ENCODE measurements at places on chromosomes 13 and 19.

- DNase-seq = no peak
These were observed 823 bp downstream of the FBXO17 start for GRCh38 chr19:38974624-38975213.

DNA sequence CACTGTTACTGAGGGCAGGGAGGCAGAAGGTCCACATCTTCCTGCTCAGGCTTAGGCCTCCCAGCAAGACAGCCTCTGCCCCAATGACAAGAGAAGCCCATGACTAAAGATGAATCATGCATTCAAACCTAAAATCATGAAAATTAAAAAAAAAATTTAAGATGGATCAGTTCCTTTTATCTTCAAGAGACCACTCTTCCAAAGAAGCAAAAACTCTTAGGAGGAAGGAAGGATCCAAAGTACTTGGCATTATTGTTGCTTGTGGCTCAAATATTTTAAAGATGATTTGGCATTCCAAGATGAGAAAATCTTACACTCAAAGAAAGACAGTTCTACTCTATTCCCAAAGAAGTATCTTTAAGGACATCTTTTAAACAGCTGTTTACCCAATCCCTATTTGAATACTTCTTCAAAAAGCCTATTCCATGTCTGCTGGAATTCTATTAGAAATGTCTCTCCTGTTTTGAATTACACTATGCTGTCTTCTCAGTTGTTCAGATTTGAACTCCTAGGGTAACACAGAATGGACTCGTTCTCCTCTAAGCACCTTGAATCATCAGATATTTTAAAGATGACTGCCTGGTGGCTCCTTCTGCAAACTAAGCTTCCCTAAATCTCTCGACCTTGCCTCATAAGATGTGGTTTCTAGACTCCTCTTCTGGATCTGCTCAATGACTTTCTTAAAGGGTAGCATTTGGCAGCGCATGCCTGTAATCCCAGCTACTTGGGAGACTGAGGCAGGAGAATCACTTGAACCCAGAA is 7.0 kb downstream of the SERP2 start:
- DNase-seq = no peak

DNA sequence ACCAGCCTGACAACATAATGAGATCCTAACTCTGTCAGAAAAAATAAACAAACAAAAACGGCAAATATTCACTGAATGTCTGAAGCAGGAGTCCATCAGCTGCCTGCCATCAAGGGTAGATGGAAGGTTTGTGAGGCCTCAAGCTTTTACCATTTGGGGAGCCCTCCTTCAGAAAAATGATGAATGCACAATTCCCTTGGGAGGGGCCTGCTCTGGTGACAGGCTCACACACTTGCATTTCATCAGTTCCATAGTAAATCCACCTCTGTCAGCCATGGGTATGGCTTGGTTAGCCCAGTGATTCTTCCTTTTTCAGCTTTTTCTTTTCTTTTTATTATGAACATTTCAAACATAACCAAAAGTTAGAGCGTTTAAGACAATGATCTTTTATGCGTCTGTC is 26.3 kb upstream of the KATNAL1 start:
- no peak for DNase-seq

- DNase-seq = no peak
These were observed 424.1 kb upstream of the DACH1 start for GRCh38 chr13:72290962-72291681.

DNA sequence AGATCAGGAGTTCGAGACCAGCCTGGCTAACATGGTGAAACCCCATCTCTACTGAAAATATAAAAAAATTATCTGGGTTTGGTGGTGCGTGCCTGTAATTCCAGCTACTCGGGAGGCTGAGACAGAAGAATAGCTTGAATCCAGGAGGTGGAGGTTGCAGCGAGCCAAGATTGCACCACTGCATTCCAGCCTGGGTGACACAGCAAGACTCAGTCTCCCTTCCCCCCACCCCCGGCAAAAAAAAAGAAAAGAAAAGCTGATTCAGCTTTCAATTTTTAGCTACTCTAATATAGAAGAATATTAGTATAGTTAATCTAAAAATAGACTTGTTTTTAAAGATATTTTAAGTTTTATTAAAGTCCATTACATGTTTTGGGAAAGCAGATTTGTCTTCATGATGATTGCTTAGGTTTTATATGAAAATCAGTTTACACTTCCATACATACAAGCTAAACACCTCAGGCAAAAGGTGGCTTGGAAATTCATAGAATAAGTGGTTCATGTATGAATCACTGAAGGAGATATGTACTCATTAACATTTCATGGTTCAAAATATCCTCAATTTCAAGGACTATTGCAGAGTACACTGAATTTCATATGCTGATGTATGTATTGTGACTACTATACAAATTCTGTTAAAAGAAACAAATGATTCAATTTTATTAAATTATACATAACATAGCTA is 165.2 kb downstream of the TDRD3 start:
- DNase-seq = no peak

GRCh38 chr19:31120952-31121351 is 228.3 kb downstream of the TSHZ3 start:
- no peak for DNase-seq

- DNase-seq = no peak
These were observed 18.2 kb downstream of the CRX start for GRCh38 chr19:47839913-47840312.

GRCh38 chr13:82833923-82834322 is 1048.4 kb downstream of the SLITRK1 start:
- DNase-seq = no peak

DNA sequence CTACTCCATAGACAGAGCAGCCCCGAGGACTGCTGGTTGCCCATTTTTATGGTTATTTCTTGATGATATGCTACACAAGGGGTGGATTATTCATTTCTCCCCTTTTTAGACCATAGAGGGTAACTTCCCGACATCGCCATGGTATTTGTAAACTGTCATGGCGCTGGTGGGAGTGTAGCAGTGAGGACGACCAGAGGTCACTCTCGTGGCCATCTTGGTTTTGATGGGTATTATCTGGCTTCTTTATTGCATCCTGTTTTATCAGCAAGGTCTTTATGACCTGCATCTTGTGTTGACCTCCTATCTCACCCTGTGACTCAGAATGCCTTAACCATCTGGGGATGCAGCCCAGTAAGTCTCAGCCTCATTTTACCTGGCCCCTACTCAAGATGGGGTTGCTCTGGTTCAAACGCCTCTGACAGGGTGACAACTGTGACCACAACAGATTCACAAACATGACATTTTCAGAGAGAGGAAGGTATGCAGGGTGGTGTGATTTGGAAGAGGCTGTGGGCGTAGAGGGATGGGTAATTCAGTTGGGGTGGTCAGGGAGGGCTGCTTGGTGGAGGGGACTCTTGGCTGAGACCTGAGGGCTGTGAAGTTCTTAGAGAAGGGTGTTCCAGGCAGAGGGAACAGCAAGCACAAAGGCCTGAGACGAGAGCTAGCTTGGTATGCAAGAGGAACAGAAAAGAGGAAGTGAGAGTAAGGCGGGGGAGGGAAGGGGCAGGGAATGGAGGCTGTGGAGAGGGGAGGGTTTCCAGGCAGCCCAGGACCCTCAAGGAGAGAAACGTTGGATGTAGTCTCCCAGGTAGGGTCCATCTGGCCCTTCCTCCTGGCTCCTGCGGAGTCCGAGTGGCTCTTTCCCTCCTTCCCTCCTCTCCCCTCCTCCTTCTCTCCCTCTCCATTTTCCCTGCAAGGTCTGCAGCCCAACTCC is 23.5 kb downstream of the FAM187B start:
- DNase-seq = peak; percentile 30

GRCh38 chr13:65719831-65720230 is 1510.3 kb downstream of the PCDH9 start:
- DNase-seq = no peak

DNA sequence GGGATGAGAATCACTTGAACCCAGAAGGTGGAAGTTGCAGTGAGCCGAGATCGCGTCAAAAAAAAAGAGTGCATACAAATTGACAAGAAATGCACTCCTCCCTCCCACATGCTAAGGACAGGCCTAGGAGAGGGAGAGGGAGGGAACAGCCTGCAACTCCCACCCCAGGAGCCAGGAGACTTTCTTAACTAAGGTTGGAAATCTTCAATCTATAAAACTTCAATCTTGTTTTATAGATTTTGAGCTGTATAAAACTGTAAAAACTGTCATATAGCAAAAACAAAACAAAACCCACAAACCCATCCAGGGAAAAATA is 1.3 kb upstream of the SYCN start:
- no peak for DNase-seq

- no peak for DNase-seq
These were observed 5.3 kb downstream of the FGF21 start for GRCh38 chr19:48760504-48761205.

- no peak for DNase-seq
These were observed 24.7 kb upstream of the GPR183 start for GRCh38 chr13:99331881-99332293.

DNA sequence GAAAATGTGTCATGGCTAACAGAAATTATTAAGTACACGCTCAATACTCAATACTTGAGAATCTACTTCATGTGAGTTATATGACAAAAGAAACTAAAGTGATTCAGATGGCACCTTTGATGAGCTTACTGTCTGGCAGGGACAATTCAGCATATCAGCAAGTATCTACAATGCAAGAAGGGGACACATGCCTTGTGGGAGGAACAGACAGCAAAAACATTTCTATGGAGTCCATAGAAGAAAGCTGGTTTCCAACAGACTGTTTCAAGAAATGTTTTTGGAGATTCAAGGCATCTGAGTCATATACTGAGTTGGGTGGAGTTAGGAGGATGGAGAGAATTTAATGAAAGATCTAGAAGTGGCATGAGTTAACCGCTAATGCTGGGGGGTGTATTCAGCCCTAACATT is 54.7 kb downstream of the MBNL2 start:
- DNase-seq = no peak

GRCh38 chr13:78787190-78787589 is 128.2 kb upstream of the OBI1 start:
- no peak for DNase-seq

DNA sequence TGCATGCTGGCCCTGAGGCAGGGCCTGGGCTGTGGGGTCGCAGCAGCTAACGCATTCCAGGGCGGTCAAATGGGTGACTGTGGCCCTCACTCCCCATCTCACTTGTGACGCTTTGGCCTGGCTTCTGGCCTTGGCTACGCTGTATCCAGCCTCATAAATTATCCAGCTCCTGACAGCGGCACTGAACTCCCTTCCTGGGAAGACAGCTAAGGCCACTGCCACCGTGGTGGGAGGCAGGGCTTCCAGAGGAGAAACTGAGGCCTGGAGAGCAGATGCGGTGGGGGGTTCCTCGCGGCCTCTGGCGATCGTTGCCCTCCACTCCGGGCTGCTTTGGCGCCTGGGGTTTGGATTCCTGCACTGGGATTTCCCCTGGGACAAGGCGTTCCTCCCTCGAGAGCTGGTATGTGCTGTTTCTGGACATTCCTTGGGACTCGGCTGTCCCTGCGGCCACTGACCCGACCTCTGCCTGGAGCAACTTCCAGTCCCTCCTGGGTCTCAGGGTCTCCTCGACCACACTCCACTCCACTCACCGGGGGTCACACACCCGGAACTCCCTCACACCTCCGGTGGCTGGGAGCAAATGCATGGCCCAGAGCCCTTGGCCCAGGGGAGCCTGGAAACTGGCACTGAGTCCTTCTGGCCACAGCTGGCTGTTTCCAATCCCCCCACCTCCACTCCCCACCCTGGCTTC is 3.4 kb downstream of the TBXA2R start:
- no peak for DNase-seq

DNA sequence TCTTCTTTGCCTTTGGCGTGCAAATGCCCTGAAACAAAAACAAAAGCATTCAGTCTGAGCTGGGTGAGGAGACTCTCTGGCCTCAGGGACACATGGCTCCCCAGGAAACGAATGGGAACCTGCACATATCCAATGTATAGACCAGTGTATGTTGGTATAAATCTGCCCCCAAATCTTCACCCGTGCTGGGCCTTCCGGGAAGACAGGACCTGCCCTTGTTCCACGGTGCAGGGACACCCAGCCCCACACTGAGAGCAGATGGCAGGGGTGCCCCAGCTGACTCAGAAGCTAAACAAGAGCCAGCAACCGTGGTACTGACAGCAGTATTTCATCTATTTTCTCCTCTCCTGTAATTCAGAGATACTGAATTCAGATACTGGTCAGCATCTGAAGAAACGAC is 42.4 kb downstream of the CARS2 start:
- DNase-seq = no peak

GRCh38 chr19:41324921-41325639 is 15.1 kb downstream of the CCDC97 start:
- DNase-seq = no peak

- DNase-seq = no peak
These were observed 171.7 kb downstream of the NHLRC3 start for GRCh38 chr13:39209731-39210531.

DNA sequence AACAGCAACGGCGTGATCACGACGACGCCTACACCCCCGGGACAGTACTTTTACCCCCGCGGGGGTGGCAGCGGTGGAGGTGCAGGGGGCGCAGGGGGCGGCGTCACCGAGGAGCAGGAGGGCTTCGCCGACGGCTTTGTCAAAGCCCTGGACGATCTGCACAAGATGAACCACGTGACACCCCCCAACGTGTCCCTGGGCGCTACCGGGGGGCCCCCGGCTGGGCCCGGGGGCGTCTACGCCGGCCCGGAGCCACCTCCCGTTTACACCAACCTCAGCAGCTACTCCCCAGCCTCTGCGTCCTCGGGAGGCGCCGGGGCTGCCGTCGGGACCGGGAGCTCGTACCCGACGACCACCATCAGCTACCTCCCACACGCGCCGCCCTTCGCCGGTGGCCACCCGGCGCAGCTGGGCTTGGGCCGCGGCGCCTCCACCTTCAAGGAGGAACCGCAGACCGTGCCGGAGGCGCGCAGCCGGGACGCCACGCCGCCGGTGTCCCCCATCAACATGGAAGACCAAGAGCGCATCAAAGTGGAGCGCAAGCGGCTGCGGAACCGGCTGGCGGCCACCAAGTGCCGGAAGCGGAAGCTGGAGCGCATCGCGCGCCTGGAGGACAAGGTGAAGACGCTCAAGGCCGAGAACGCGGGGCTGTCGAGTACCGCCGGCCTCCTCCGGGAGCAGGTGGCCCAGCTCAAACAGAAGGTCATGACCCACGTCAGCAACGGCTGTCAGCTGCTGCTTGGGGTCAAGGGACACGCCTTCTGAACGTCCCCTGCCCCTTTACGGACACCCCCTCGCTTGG is 966 bp downstream of the JUNB start:
- DNase-seq = no peak

DNA sequence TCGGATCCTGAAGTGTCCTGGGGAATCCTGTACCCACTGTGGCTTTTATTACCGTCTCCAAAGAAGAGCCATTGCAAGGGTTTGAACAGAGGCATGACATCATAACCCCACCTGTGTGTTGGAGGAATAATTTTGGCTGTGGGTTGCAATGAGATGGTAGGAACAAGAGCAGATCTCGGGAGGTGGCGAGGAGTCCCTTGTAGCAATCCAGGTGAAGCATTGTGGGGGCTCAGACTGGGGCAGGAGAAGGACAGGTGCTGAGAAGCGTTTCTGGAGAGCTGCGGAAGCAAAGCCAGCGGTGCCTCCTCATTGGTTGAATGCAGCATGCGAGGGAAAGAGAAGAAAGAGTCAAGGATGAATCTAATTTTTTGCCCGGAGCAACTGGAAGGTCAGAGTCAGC is 382.4 kb downstream of the EFNB2 start:
- DNase-seq = no peak

- no peak for DNase-seq
These were observed 23.0 kb downstream of the GTF2F2 start for GRCh38 chr13:45143346-45143751.

GRCh38 chr19:51145916-51146493 is 3.9 kb downstream of the SIGLEC7 start:
- DNase-seq = no peak

- no peak for DNase-seq
These were observed 1366.0 kb downstream of the UQCRFS1 start for GRCh38 chr19:27846944-27847343.
